Activated CD8-positive, alpha-beta memory T cell treated with anti-CD3 and anti-CD28 coated beads, Interleukin-2, amount 10 ng/mL, durations not matched to agents 7 days and 5 days (primary cell): ENCODE measurements at places on chromosomes 7 and 10.
A peak's percentile ranks its signal among the peaks of the same experiment; 100 is the strongest.

GRCh38 chr10:28391283-28391682 is 88.4 kb upstream of the MPP7 start:
- no peak overlapping the region for H3K27ac ChIP-seq
- H3K4me3 ChIP-seq, result no peak overlapping the region
- peaks cover 4% of the 10 kb centered on the region for H3K27me3 ChIP-seq
- H3K36me3 ChIP-seq, result no peaks in the 10 kb centered on the region

DNA sequence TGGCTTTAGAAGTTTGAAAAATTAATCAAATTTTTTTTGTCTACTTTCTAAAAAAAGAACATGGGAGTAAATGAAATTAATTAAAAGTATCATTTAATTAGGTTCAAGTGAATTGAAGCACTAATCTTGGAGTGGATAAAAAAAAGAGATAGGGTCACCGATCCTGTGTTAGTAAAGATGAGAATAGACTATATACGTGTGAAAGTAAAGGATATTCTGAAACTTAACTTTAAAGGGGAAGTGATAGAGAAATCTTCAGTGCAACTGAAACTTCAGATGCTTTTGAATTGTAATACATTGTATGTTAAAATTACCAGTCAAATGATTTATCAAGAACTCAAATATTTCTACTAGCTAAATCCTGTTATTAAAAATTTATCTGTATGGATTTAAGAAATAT is 4.8 kb downstream of the NHLRC2 start:
- peaks cover 33% of the 10 kb centered on the region for H3K4me1 ChIP-seq
- no peaks in the 10 kb centered on the region for H3K27me3 ChIP-seq
- no peak for DNase-seq
- H3K27ac ChIP-seq, result no peak overlapping the region

DNA sequence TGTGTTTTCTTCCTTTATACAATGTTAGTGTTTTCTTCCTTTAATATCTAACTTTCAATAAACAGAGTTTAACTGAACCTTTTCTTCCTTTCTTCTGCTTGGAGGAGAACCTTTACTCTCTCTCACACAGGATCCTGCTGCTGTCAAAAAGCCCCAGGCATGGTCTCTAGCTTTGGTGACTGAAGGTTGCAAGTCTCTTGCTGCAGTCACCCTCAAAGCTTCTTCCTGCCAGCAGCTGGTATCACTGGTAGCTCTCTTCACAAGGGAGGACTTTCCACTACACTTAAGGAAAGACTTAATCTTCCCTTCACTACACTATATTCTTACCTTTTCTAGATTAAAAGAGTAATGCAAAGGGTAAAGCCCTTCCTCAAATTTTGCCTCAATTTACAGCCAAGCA is 153.4 kb downstream of the SGMS1 start:
- H3K27me3 ChIP-seq, result no peaks in the 10 kb centered on the region
- H3K36me3 ChIP-seq, result peaks cover 17% of the 10 kb centered on the region
- H3K4me3 ChIP-seq, result no peak overlapping the region
- H3K4me1 ChIP-seq, result peaks cover 52% of the 10 kb centered on the region

- no peaks in the 10 kb centered on the region for H3K4me1 ChIP-seq
Measured at GRCh38 chr7:4784799-4785198, 9.4 kb downstream of the AP5Z1 start.

DNA sequence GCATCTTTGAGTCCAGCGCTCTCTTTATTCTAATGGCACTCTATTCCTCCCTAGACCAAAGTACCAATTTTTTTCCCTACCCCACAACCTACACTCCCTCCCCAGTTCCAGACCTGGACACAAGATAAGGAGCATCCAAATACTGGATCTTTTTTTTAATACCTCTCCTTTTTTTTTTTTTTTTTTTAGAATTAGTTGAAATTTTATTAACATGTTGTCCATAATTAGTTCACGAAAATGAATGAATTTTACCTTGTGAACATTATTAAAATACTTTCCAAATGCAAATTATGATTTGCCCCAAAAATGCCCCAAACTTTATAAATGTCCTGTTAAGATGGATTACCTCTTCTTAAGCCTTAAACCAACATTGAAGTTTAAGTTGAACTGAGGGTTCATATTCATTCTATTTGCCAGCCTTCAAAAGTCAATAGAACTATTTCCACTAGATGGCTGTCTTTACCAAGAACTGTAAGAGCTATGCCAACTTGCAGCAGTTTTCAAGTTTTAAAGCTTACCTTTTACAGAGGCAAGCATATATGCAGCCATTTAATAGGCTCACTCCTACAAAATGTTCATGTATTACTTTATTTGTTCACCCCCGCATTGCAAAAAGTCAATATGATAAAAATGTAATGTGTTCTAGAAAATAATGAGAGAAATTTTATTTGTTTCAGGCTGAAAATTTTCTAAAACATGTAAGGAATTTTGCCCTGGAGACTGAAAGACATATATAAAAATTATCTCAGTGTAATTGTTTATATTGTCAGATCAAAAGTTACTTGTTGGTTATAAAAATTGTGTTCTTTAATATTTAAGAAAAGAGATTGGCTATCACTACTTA is 39.7 kb upstream of the TNKS2 start:
- H3K36me3 ChIP-seq, result peaks cover 1% of the 10 kb centered on the region
- peaks cover 56% of the 10 kb centered on the region for H3K27me3 ChIP-seq
- no peak overlapping the region for H3K27ac ChIP-seq
- H3K4me3 ChIP-seq, result no peak overlapping the region
- peaks cover 2% of the 10 kb centered on the region for H3K4me1 ChIP-seq

DNA sequence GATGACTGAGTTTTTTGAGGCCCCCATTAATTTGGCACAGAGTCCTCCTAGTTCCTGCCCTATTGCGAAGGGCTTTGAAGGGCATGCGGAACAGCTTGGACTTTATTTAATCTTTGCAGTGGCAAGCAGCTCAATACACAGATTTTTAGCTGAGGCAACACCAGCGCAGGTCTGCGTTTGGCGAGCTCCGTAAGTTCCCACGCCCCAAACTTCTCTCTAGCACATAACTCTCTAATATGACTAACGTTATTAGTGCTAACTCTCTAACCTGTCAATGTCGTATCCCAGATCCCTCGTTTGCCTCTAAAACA is 366 bp upstream of the TAF3 start:
- peaks cover 3% of the 10 kb centered on the region for H3K36me3 ChIP-seq
- H3K27me3 ChIP-seq, result no peaks in the 10 kb centered on the region
- peak overlapping the region; percentile 89 for H3K27ac ChIP-seq
- peak overlapping the region; percentile 99 for H3K4me3 ChIP-seq
- no peak for DNase-seq

GRCh38 chr10:103645141-103646054 is 151.9 kb downstream of the NEURL1 start:
- H3K4me1 ChIP-seq, result no peaks in the 10 kb centered on the region
- DNase-seq, result no peak
- no peak overlapping the region for H3K4me3 ChIP-seq
- no peak overlapping the region for H3K27ac ChIP-seq
- H3K27me3 ChIP-seq, result no peaks in the 10 kb centered on the region

GRCh38 chr10:21523557-21524008 is 1.9 kb downstream of the SKIDA1 start:
- no peaks in the 10 kb centered on the region for H3K36me3 ChIP-seq
- no peak overlapping the region for H3K27ac ChIP-seq
- peaks cover 44% of the 10 kb centered on the region for H3K4me1 ChIP-seq
- H3K27me3 ChIP-seq, result peaks cover 41% of the 10 kb centered on the region
- H3K4me3 ChIP-seq, result no peak overlapping the region
